ENCODE measurements at places on chromosomes 3 and 15. TPM values are rescaled to one million over a fixed set of nuclear protein-coding genes. Genes with fewer than 3 reads are reported as not detected.

- DNase-seq: no peak
Observed at GRCh38 chr3:27596334-27596841, 112.2 kb upstream of the SLC4A7 start.

GRCh38 chr3:133289322-133289721 is 110.5 kb upstream of the BFSP2 start:
- no peak for DNase-seq

- no peak for DNase-seq
Observed at GRCh38 chr3:99400352-99400751, 238.0 kb upstream of the COL8A1 start.

DNA sequence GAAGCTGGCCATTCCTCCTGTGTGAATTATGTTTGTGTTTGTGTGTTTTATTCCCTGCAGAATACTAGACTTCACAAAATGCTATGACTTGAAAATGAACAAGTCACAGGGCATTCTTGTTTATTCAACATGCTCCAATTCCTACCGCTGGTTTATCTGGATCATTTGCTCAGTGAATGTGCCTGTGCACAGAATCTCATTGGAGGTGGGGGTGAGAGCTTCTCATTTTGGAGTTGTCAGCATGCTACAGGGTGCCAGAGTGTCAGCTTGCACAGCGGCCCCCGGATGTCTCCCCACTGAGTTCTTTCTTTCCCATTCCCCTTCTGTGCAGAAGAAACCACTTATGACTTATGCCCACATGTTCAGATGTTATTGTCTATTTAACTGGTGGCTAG is 428.7 kb downstream of the ROBO2 start:
- no peak for DNase-seq

- no peak for DNase-seq
Observed at GRCh38 chr3:123447416-123447748, 1.5 kb downstream of the ADCY5 start.

GRCh38 chr3:72510247-72510646 is 338.0 kb downstream of the SHQ1 start:
- DNase-seq: no peak

GRCh38 chr15:31049682-31050615 is 51.6 kb downstream of the TRPM1 start:
- no peak for DNase-seq

- no peak for DNase-seq
Observed at GRCh38 chr3:155329513-155330048, 36.1 kb upstream of the STRIT1 start.

The DUOX1 gene
- not detected for total RNA-seq

DNA sequence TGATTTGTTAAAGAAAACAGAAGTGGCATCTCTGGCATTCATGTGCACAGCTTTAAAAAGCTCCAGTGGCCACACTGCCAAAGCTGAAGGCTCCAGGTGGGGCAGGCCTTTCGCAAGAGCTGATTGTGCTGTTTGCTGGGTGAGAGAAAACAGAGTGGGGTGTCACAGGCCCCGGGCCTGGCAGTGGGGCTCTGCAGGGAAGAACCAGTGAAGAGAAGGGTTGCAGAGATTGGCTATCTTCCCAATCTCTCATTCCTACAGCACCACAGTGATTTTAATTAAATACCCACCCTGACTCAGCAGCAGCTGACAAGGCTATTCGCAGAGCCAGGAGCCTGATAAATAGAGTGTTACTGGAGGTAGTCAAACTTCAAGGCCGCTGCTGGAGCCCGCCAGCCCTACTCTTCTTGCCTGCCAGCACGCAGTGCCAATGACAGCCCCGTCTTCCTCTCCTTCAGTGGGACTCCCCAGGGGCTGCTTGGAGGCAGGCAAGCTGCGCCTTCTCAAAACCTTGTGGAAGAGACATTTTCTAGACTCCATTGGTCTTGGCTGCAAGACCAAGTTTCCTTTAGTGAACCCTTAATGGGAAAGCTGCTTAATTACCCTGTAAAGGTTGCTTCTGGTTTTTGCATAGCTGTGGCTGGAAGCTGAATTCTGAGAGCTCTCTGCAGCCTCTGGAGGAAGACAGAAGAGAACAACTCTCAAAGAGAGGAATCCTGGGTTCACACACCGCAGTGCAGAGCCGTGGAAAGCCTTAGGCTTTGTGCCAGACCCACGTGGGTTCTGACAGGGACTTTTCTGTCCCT is 225.8 kb upstream of the SLCO3A1 start:
- no peak for DNase-seq

DNA sequence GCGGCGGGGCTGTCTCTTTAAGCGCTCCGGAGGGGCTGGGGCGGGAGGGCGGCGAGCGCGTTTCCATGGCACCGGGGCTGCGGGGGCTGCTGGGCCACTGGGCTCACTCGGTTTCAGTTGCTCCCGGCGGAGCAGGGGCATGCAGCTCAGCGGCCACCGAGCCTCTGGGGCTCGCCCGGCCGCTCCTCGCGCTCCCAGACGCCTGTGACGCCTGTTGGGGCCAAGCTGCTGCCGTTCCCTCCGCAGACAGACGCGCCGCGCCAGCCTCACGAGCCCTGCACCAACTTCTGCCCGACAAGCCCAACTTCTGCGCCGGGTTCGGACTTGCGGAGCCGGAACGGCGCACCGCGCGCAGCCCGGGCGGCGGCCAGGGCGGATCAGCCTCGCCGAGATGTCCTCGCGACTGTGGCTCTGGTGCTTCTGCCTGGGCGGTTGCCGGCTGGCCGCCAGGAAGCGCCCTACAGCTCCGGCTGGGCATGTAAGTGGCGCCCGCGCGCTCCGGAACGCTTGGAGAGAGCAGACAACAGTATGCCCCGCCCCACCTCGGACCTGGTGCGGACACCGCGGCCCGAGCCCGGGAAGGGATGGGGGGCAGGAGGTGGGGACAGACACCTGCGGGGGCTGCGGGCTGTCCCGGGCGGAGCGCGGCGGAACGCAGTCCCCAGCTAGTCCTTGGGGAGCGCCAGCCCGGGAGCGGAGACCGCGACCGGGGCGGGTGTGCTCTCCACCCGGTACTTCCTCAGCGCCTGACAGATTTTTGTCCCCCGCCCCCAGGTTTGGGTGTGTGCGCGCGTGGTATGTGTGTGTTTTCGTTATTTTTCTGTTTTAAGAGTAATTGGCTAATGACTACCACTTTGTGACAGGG is 154.1 kb upstream of the GOLIM4 start:
- peak; percentile 72 for DNase-seq

GRCh38 chr3:43296565-43296964 is 10.2 kb downstream of the SNRK start:
- DNase-seq: no peak

DNA sequence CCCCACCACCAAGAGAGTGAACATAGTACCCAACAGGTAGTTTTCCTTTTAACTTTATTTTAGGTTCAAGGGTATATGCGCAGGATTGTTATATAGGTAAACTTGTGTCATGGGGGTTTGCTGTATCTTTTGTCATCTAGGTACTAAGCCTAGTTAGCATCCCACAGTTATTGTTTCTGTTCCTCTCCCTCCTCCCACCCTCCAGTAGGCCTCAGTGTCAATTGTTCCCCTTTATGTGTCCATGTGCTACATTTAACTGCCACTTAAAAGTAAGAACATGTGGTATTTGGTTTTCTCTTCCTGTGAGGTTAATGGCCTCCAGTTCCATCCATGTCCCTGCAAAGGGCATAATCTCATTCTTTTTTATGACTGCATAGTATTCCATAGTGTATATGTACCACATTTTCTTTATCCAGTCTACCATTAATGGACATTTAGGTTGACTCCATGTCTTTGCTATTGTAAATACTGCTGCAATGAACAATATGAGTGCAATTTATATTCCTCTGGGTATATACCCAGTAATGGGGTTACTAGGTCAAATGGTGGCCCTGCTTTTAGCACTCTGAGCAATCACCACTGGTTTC is 66.2 kb downstream of the ST3GAL6 start:
- no peak for DNase-seq

- DNase-seq: no peak
Observed at GRCh38 chr15:73172508-73172907, 120.2 kb downstream of the NEO1 start.

GRCh38 chr3:40523781-40524180 is 979 bp upstream of the ZNF621 start:
- DNase-seq: no peak

The SPINT1 gene
- not detected for total RNA-seq

GRCh38 chr3:48057521-48057920 is 41.3 kb upstream of the MAP4 start:
- no peak for DNase-seq

DNA sequence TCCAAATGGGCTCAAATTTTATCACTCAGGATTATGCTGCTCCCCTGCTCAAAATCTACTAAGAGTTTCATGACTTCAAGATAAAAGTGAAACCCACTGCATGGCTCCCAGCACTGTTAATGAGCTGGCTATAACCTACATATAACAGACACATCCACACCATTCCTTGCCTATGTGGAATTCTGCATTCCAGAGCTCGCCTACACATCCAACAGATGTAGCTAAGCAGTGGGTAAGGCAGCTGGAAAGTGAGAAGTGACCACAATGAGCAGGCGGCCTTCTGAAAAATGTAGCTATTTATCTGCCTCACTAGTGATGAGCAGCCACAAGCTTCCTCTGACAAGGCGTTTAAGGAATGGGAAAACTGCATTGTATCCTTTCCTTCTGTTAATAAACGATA is 92.0 kb upstream of the TRIM42 start:
- peak; percentile 77 for DNase-seq

GRCh38 chr15:96629511-96629910 is 299.0 kb downstream of the NR2F2 start:
- DNase-seq: no peak

DNA sequence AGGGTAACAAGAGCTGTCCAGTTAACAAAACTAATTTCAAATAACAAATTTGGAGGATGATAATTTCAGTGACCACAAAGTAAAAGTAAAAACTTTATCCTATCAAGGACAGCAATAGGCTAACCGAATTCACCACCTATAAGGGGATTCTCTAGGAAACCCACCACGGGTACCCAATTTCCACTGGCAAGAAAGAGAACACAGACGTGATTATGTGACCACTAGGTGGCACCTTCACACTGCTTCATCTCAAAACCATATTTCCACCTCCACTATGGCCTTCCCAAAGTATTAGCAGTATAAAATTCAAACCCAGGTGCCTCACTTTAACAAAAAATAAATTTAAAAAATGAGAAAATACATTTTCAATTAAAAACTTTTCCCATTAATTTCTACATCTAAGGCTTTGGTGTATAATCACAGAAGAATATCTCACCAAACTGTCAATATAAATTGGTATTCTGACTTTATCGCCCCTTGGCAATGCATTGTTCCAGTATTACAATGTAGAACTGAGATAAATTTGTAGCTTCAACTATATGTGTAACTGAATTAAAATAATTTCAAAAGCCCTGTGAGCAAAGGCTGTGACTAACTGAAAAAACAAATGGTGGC is 96.5 kb downstream of the FSIP1 start:
- peak; percentile 65 for DNase-seq

- no peak for DNase-seq
Observed at GRCh38 chr3:152611905-152612304, 223.0 kb upstream of the P2RY1 start.

GRCh38 chr15:83723216-83723615 is 69.3 kb downstream of the ADAMTSL3 start:
- DNase-seq: no peak

DNA sequence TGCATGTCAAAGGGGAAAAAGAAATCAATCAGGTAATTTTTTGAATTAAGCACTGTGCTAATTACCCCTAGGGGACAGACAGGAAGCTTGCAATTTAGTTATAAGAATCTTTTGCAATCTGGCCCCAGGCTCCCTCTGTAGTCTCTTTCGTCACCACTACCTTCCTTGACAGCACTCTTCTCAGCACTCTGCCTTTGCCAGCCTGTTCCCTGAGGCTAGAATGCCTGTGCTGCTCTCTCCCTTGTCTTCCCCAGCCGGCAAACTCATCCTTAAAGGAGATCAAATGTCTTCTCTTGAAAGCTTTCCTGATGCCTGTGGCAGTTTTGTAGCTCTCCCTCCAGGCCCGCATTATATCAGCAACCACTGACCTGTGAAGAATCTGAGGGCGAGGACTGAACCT is 32.4 kb upstream of the PRTG start:
- DNase-seq: no peak

The SOX2 gene
- not detected for total RNA-seq

The ISLR gene
- total RNA-seq: 0.31 TPM

The FGD5 gene
- not detected for total RNA-seq

- no peak for DNase-seq
Observed at GRCh38 chr3:52694528-52695189, 8.8 kb downstream of the GNL3 start.

DNA sequence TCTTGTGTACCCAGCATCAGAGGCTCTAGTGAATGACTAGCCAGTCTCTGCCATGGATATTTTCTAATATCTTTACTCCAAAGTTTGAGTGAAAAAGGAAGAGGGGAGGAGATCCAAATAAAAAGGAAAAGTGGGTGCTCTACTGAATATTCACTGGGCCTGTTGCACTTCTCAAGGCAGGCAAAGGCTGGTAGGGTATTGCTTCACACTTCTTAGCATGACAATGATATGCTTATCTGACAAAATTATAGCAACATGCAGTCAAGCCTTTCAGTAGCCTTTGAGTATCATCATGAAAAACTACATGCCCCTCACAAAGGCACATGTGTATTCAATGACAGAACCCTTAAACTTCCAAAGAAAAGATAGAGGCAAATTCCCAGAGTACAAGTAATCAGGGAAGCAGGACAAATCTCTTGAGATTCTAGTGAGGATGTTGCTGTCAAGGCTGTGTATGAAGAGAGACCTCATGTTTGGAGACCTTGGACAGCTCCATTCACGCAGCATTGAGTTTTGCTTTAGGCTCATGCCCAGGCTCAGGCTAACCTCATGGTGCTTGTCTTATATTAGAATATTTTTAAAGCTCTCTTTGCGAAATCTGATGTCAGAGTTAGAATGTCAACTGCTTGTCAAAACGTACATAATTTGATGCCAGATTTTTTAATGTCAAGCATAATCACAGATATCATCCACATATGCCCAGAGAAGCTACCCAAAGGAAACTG is 506.9 kb downstream of the OCA2 start:
- no peak for DNase-seq

The STXBP5L gene
- total RNA-seq: 0.10 TPM

DNA sequence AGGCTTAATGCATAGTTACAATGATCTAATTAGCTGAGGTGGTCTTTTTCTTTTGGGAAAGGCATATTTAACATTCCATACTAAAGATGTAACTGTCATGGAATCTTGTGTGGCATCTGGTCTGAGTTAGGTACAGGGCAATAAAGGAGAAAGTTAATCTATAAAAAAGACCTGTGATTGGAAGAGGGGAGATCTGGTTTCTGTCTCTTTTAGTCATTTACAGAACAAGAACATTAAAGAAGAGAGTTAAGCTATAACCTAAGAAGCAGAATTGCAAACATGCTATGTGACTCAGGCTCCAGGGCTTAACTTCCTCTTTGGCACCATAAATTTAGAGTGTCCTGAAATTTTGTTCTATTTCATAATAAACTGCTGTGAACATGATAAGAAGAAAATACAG is 47.2 kb upstream of the MME start:
- DNase-seq: no peak

The NPAP1 gene
- total RNA-seq: not detected

GRCh38 chr15:71433402-71433801 is 318.1 kb downstream of the THSD4 start:
- DNase-seq: no peak

DNA sequence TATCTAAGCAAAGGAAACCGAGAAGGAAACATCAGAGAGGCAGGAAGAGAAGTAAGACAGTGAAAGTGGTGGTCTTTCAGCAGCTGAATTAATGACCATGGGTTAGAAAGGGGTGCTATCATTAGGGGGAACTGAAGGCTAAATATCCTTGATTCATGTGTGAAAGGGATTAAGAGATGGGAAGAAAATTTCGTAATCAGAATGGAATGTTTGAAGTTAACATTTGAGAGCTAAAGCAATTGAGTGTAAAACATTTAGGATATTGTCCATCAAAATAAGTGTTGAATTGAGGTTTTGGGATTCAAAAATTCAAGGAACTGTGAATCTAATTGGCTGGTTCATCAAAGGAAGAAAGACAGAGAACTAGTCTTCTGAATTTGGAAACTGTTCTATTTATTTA is 4.1 kb upstream of the ECT2 start:
- peak; percentile 8 for DNase-seq
